ENCODE measurements at places on chromosomes 7 and 10. TPM values are rescaled to one million over a fixed set of nuclear protein-coding genes. Genes with fewer than 3 reads are reported as not detected.

DNA sequence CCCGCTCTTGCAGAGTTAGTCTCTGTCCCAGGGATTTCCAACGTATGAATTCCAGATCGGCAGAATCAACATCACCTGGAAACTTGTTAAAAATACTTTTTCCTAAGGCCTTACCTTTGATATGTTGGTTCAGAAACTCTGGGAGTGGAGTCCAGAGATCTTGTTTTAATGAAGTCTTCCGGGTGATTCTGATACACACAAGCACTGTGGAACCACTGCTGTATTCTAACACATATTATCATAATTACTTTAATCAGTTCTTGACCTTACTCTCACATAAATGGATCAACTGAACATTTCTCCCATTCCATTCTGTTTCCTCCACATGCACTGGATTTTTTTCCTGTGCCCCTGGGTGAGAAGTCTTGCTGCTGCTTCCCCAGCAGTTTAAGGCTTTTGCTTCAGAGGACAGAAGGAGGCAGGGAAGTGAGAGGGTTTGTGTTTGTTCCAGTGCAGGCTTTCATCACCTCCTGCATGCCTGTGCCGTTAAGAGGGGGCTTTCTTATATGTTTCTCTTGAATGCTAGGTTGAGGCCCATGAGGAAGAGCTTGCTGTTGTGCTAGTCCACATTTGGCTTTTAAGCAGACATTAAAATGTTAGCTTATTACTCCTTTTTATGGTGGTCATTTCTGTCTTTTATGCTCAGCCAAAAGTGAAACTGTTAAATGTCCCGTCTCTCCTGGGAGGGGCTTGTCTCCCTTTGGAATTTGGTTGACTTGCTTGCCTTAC, 32.4 kb downstream of the CCSER2 start:
- peaks cover 7% of the 10 kb centered on the region for H3K4me1 ChIP-seq
- H3K27ac ChIP-seq, result no peak overlapping the region
- H3K36me3 ChIP-seq, result no peaks in the 10 kb centered on the region

The DEPP1 gene
- 8.0 TPM for total RNA-seq

The AMPH gene
- total RNA-seq, result not detected

DNA sequence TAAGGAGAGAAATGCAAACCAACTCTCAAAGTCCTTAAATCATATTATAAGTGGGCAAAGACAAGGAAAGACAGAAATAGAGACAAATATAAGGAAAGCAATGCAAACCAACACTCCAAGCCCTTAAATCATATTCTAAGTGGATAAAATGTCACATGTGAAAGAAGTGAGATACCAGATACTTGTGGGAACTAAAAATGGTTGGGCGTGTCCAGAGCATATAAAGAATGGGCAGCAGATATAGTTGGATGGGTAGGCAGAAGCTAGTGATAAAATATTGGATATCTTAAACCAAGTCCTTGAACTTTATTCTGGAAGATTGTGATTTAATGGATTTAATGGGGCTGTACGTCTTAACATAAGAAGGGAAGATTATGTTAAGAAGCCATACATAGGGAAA, 1065.2 kb upstream of the C7orf33 start:
- H3K4me1 ChIP-seq, result 0 out of 2 replicates have a peak, but pooled peaks cover 7% of the 10 kb centered on the region
- H3K36me3 ChIP-seq, result no peaks in the 10 kb centered on the region
- DNase-seq, result no peak
- H3K4me3 ChIP-seq, result no peak overlapping the region

- no peaks in the 10 kb centered on the region for H3K27me3 ChIP-seq
- H3K4me3 ChIP-seq, result no peak overlapping the region
- no peaks in the 10 kb centered on the region for H3K36me3 ChIP-seq
- H3K4me1 ChIP-seq, result no peaks in the 10 kb centered on the region
Observed at GRCh38 chr7:99289185-99289584, 16.5 kb downstream of the MYH16 start.

The GNAT3 gene
- not detected for total RNA-seq

- H3K4me1 ChIP-seq, result peaks cover 16% of the 10 kb centered on the region
- H3K27me3 ChIP-seq, result no peaks in the 10 kb centered on the region
- DNase-seq, result no peak
- H3K36me3 ChIP-seq, result peaks cover 4% of the 10 kb centered on the region
- no peak overlapping the region for H3K27ac ChIP-seq
Observed at GRCh38 chr10:34339816-34340553, 475.1 kb downstream of the PARD3 start.

GRCh38 chr7:121741896-121742295, 131.1 kb upstream of the PTPRZ1 start:
- no peak overlapping the region for H3K4me3 ChIP-seq
- H3K27me3 ChIP-seq, result peaks cover 7% of the 10 kb centered on the region
- no peaks in the 10 kb centered on the region for H3K36me3 ChIP-seq
- no peak overlapping the region for H3K27ac ChIP-seq
- no peak for DNase-seq

The NPY4R gene
- total RNA-seq, result not detected

DNA sequence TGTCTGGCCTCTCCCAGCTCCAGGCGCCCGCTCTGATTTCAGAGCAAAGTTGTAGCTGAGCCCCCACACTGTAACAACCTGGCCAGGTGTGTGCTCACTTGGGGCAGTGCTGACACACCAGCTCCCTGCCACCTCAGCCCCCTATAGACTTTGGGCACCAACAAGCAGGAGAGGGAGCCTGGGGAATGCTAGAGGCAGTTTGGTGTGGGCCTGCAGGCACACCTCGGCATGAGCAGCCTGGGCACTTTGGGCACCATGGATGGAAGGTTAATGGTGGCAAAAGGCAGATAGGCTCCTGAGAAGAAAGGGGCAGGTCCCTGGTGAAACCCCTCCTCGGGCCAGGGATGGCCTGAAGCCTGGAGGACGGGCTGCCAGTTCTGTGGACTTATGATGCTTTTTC, 212.7 kb upstream of the GNAI1 start:
- no peaks in the 10 kb centered on the region for H3K36me3 ChIP-seq
- no peak overlapping the region for H3K27ac ChIP-seq
- H3K4me3 ChIP-seq, result no peak overlapping the region
- peaks cover 21% of the 10 kb centered on the region for H3K4me1 ChIP-seq
- no peak for DNase-seq

The MACC1 gene
- total RNA-seq, result 12.0 TPM

The C7orf25 gene
- total RNA-seq, result 2.5 TPM

DNA sequence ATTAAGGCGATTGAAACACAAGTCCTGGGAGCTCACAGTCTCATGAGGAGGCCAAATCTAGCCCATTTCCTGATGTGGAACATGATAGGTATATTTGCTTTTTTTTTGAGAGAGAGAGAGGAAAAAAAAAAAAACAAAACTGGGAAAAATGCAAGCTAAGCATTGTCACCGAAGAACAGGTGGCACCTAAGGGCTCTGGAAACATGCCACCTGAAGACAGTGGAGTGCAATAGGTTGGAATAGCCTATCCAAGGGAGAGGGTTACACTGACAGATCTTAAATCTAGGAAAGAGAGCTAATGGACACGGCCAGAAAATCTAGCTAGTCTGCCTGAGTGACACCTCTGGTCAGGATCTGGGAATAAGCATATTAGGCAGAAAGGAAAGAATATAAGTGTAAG, 110.2 kb downstream of the SRI start:
- no peak overlapping the region for H3K4me3 ChIP-seq
- no peaks in the 10 kb centered on the region for H3K27me3 ChIP-seq
- no peak overlapping the region for H3K27ac ChIP-seq
- no peaks in the 10 kb centered on the region for H3K36me3 ChIP-seq
- no peaks in the 10 kb centered on the region for H3K4me1 ChIP-seq

DNA sequence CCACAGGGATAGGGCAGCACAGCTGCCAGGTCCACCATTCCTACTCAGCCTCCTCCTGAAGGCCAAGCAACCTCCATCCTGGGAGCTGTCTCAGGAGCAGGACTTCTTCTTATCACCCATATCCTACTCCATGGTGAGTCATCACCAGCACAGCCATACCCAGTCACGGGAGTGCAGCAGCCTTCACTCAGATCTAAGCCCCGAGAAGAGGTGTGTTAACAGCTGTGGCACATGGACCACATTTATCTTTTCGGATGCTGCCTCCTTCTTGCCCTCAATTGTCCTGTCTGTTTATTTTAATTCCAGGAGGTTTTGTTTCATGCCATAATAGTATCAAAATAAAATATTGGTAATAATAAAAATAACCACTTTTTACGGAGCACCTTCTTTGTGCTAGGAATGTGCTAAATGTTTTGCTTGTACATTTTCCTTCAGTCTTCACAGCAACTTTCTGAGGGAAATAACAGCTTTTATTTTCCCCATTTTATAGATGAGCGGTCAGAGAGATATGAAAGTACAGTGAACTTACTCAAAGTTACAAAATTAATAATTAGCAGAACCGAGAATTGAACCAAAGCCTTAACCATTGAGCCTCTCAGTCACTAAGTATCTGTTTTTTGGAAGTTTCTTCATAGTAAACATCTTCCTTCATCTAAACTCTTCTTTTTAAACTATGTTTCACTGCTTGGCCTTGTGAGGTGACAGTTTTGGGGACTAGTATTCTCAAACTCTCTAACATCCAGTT, 2.5 kb upstream of the KEL start:
- H3K4me1 ChIP-seq, result no peaks in the 10 kb centered on the region
- H3K36me3 ChIP-seq, result no peaks in the 10 kb centered on the region
- H3K27ac ChIP-seq, result no peak overlapping the region

The COMTD1 gene
- 183 TPM for total RNA-seq

GRCh38 chr10:119250641-119251314, 43.4 kb downstream of the GRK5 start:
- DNase-seq, result peak; percentile 81
- no peak overlapping the region for H3K4me3 ChIP-seq
- peaks cover 61% of the 10 kb centered on the region for H3K4me1 ChIP-seq
- H3K27ac ChIP-seq, result peak overlapping the region; percentile 63

- no peak overlapping the region for H3K27ac ChIP-seq
- 0 out of 2 replicates have a peak, but pooled peaks cover 5% of the 10 kb centered on the region for H3K4me1 ChIP-seq
- no peak overlapping the region for H3K4me3 ChIP-seq
Observed at GRCh38 chr7:144390481-144390880, 13.0 kb downstream of the NOBOX start.

DNA sequence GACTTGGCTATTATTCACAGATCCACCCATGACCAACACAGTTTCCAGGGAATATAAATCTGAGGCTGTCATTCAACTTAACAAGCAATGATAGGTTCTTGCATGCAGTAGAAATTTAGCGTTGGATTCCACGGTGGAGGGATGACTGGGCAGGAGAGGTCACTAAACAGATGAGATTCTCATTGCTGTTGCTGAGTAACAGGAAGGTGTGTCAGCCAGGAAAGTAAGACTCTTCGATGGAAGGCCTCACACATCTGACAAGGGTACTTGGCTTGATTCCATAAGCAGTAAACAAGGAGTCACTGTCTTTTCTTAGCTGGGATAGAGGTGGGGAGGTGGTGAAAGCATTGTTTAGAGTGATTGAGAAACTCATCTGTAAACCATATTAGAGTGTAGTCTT, 1152.0 kb downstream of the SORCS3 start:
- H3K27ac ChIP-seq, result no peak overlapping the region
- H3K27me3 ChIP-seq, result no peaks in the 10 kb centered on the region
- H3K4me1 ChIP-seq, result no peaks in the 10 kb centered on the region

- H3K4me1 ChIP-seq, result 0 out of 2 replicates have a peak, but pooled peaks cover 4% of the 10 kb centered on the region
- peaks cover 3% of the 10 kb centered on the region for H3K27me3 ChIP-seq
- DNase-seq, result no peak
Observed at GRCh38 chr7:36469236-36469635, 79.6 kb downstream of the ANLN start.

- no peak overlapping the region for H3K27ac ChIP-seq
- H3K4me1 ChIP-seq, result peaks cover 69% of the 10 kb centered on the region
- no peak overlapping the region for H3K4me3 ChIP-seq
- no peak for DNase-seq
Observed at GRCh38 chr10:32943854-32944661, 14.0 kb downstream of the ITGB1 start.

DNA sequence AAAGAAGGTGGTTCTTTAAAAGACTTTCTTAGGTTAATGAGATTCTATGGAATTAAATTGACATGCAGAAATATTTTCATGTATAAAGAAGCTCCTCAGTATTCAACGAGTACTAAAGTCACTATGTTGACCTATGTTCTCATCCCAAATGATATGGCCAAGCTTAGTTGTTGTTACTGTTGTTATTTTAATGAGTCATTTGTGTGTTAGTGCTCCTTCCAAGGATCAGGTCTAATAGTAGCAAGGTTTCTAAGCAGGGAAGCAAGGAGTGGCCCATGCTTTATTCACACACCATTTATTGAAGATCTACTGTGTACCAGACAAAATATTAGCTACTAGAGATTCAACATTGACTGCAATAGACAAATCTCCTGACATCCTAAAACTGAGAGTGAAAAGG, 41.9 kb downstream of the LRRN3 start:
- no peak overlapping the region for H3K4me3 ChIP-seq
- no peaks in the 10 kb centered on the region for H3K27me3 ChIP-seq
- H3K36me3 ChIP-seq, result no peaks in the 10 kb centered on the region
- H3K4me1 ChIP-seq, result peaks cover 17% of the 10 kb centered on the region
- peak; percentile 59 for DNase-seq

DNA sequence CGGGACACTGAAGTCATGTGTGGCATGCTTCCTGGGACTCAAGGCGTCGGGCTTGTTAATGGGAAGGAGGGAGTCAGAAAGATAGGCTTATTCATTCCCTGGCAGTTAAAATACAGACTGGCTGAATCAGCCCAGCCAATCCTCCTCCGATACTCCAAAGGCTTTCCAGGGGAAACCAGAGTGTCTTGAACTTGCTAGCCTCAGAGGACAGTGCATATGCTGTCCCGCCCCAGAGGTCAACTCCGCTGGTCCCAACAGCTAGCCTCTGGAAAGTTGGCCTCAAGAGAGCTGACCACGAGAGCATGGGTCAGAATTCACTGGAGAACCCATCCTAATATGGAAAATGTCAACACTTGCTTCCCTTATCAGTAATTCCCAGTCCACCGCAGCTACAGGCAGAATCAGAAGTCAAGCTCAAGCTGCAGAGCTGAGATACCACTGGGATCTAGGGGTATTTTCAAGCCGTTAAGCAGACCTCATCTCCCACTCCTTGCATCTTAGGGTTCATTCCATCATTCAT, 43.0 kb downstream of the ELMO1 start:
- H3K36me3 ChIP-seq, result no peaks in the 10 kb centered on the region
- H3K4me3 ChIP-seq, result no peak overlapping the region
- H3K4me1 ChIP-seq, result no peaks in the 10 kb centered on the region
- no peaks in the 10 kb centered on the region for H3K27me3 ChIP-seq

GRCh38 chr7:4434306-4434705, 247.8 kb upstream of the FOXK1 start:
- H3K36me3 ChIP-seq, result no peaks in the 10 kb centered on the region
- H3K4me3 ChIP-seq, result no peak overlapping the region
- H3K27me3 ChIP-seq, result peaks cover 13% of the 10 kb centered on the region
- no peaks in the 10 kb centered on the region for H3K4me1 ChIP-seq
- H3K27ac ChIP-seq, result no peak overlapping the region
- no peak for DNase-seq
